ENCODE measurements at places on chromosomes 6 and 20.

GRCh38 chr6:160122744-160123143, 1.1 kb downstream of the SLC22A1 start:
- no peak for DNase-seq

DNA sequence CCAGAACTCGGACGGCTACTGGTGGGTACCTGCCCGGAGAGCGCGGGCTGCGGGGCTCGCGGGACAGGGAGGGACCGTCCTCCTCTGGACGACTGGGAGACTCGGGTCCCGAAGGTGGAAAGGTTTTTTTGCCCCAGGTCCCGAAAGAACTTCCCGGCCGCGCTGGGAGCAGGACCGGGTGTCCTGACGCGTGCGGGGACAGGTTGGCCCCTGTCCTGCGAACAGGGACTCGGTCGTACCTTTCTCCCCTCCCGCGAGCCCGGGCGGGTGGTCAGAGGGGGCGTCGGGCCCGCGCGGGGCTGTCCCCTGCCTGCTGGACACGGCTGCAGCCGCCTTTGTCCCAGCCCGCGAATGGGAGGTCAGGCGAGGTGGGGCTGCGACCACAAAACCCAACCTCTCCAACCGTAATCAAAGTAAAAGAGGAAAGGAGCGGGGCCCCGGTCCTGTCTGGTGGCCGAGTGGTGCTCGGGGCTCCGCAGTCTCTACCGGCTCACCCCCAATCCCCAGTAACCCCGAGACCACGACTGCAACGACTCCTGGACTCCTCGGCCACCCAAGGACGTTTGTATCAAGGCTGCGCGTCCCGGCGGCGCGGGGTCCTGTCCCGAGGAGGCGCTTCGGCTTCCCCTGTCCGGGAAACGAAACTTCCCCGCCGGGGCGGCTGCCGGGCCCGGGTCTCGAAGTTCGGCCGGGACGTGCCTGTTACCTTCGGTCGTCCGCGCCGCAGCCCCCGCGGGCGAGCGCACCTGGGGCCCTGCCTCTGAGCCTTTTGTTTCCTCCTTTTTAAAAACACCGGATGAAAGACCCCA, 798 bp downstream of the DSP start:
- DNase-seq: peak; percentile 3

DNA sequence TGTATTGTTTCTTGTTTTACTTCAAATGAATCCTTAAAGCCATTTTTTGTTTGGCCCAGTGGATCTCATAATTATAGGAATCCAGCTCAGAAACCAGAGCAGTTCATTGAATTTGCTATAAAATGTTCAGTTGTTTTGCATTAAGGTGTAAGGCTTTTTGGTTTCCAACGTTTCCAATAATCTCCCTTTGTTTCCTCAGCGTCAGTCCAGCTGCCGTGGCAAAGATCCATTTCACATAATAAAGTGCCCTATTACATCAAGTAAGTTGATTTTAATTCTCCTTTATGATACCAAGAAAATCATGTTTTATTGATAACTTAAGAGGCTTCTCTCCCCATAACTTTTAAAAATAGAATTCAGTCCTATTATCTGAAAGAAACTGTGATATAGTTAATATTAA, 472.6 kb downstream of the UTRN start:
- no peak for DNase-seq

GRCh38 chr6:111450636-111451035, 32.4 kb downstream of the REV3L start:
- DNase-seq: no peak

- DNase-seq: no peak
Observed at GRCh38 chr6:166286839-166287271, 21.3 kb downstream of the PRR18 start.

- DNase-seq: peak; percentile 29
Observed at GRCh38 chr6:43636308-43636659, 644 bp downstream of the MAD2L1BP start.

GRCh38 chr6:147950623-147950987, 392.0 kb upstream of the SASH1 start:
- no peak for DNase-seq

DNA sequence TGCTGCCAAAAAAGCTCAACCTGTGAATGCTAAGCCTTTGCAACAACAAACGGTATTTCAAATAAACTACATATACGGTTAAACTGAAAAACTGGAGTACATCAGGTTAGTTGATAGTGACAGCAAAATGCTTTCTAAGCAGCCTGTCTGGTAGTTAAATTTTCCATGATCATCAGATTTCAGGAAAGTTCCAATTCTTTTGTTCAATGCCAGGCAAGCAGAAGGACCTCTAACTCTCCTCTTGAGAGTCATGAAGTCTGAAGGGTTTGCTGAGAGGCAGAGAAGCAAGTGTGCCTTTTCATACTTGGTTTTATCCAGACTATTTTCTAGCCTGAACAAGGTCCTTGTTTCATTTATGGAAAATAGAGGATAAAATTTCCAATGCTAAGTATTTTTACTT, 4.5 kb downstream of the FLRT3 start:
- no peak for DNase-seq

- DNase-seq: peak; percentile 74
Observed at GRCh38 chr6:35240838-35241801, 18.4 kb upstream of the ZNF76 start.

- no peak for DNase-seq
Observed at GRCh38 chr6:37980222-37980595, 160.7 kb downstream of the ZFAND3 start.

- DNase-seq: no peak
Observed at GRCh38 chr20:40309731-40310130, 379.3 kb downstream of the MAFB start.

DNA sequence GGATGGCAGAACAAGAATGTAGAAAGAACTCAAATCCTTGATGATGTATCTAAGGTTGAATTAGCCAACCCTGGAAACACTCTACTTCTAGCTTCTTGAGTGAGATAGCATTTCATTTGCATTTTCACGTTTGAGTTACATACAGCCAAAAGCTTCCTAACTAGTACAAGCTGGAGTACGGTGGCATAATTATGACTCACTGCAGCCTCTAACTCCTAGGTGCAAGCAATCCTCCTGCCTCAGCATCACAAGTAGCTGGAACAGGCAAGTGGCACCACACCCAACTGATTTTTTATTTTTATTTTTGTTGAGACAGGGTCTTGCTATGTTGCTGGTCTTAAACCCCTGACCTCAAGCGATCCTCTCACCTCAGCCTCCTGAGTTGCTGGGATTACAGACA, 36.5 kb upstream of the STK35 start:
- DNase-seq: no peak

DNA sequence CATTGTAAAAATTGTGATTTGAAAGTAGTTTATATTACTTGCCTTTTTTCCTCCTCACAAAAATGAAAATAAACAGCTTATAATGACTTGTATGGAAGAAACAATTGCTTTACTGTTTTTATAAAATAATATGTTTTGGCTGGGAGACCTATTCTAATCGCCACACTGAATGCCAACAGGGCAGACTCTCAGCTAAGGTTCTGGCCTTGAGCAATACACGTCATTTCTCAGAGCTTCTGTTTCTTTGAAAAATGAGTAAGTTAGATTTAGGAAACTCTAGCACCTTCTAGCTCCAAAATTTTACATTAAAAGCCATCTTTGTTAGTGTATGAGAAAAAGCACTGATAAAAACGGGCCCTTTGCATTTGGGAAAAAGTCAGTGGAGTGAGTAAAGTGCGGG, 166.6 kb downstream of the ARID1B start:
- DNase-seq: no peak

DNA sequence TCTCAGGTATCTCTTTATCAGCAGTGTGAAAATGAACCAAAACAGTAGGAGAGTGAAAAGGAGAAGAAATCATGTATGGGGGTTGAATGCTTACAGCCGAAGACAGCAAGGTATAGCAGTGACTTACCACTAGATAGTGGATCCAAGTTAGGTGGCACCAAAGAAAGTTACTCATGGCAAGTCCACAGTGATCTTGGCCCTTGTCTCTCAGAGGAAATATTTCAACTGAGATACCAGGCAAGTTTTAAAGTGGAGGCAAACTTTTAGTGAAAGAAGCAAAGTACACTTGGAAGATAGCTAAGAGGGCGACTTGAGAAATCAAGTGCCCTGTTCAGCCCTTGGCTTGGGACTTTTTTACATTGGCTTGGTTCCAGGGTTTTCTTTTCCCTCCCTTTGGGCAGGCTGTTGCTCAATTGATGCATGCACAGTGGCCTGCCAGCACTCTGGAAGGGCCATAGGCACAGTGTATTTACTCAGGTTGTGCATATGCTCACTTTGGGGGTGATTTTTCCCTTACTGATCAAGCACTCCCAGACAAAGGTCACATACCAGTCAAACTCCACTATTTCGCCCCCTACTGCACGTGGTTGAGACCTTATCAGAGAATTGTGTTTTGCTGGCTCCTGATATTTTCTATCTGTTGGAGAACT, 329.5 kb upstream of the KHDRBS2 start:
- no peak for DNase-seq

DNA sequence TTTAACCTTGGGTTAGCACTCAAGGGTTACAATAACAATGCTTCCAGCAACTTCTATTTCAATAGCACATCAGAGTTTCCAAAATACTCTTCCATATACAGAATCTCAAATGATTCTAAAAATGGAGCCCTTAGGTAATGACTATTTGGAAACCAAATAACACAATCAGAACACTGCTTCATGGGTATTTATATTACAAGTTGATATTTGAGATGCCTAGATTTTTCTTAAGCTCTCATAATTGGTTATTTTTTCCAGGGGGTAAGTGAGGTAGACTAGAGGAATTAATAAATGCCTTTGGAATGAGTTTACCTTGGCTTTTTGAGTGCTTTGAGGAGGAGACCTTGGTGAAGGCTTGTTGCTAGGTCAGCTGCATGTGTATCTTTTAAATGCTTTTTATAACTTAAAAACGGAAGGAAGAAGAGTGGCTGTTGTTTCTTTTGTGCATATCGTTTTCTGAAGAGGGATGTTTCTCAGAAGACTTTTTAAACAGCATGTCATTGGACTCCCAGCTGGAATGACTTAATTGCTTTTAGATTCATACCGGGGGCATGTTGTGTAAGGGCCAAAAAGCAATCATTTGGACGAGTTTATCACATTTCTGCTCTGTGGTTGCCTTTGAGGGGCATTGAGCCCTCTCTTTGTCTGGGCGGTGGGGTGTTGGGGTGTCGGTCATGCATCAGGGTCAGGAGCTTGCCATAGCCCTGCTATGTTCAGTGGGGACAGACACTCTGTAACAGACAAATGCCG, 186.0 kb downstream of the DTNBP1 start:
- no peak for DNase-seq

GRCh38 chr20:2643708-2644107, 8.7 kb upstream of the NOP56 start:
- no peak for DNase-seq

DNA sequence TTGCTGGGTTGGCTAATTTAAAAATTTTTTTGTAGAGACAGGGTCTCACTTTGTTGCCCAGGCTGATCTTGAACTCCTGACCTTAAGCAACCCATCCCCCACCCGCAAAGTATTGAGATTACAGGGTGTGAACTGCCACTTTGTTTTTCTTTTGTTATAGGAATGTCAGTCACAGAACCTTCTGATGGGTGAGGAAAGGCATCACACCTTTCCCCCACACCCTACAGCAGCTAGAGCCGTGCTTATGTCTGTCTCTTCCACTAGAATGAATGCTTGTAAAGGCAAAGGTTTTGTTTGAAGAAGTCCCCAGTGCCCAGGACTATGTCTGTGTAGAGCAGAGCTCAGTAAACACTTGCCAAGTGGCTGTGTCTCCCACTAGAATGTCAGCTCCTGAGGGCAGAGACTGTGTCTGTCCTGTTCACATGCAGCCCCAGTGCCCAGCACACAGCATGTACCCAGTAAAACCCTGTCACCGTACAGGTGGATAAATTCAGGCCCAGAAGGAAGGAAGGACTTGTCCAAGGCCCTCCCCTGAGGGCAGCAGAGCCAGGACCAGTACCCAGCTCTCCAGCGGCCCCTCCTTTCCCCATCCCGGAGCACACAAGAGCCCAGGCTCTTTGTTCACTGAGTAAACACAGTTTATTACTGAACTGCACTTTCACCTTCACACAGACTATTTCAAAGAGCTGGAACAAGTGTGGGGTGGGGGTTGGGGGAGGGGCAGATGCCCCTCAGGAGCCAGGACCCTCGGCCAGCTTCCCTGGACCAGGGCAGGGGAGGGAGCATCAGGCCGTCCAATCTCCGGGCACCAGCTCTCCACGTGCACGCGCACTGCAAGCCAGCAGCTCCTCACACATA, 26.4 kb downstream of the COX4I2 start:
- no peak for DNase-seq

DNA sequence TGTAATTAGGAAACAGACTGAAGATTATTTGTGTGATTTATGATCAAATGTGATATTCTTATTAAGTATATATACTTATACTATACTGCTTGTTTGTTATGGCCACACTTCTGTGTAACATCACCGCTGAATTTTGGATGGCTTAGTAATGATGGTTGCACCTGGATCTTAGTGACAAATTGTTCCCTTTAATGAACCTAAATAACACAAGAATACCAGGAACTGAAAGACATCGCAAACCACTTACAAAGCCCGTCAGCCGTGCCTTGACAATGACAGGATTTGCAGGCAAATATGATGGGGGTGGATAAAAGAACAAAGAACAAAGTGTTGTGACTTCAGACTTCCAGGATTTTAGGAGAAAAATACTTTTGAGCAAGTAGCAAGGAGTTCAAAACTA, 67.1 kb downstream of the LAMP5 start:
- no peak for DNase-seq

GRCh38 chr6:73388800-73389512, 5.7 kb upstream of the DDX43 start:
- DNase-seq: peak; percentile 69
